ENCODE measurements at places on chromosomes 5 and 9. TPM values are rescaled to one million over a fixed set of nuclear protein-coding genes. Genes with fewer than 3 reads are reported as not detected.

The MLANA gene
- total RNA-seq: not detected

The RAB3C gene
- total RNA-seq: 18.3 TPM

The SARDH gene
- 7.3 TPM for total RNA-seq

- no peak for DNase-seq
Observed at GRCh38 chr9:18585996-18586395, 112.0 kb downstream of the ADAMTSL1 start.

- DNase-seq: no peak
Observed at GRCh38 chr5:157263496-157264090, 2.3 kb upstream of the CYFIP2 start.

DNA sequence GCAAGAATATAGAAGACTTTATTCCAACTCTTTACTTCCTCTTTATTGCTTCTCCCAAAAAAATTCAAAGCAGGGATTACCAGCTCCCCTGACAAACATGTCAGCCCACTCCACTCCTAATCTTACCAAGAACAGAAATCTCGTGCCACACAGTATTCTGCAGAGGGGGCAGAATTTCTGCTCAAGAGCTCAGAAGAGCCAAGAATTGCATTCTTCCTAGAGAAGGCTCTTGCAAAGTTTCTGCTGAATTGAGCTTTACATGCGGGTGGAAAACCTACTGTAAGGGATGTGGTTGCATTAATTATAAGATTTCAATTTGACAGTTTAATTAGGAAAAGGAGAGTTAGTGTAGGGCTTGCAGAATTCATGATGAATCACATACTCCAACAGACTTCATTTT, 428.5 kb downstream of the CETN3 start:
- no peak for DNase-seq

GRCh38 chr5:81213070-81213469, 20.1 kb upstream of the CKMT2 start:
- DNase-seq: no peak

DNA sequence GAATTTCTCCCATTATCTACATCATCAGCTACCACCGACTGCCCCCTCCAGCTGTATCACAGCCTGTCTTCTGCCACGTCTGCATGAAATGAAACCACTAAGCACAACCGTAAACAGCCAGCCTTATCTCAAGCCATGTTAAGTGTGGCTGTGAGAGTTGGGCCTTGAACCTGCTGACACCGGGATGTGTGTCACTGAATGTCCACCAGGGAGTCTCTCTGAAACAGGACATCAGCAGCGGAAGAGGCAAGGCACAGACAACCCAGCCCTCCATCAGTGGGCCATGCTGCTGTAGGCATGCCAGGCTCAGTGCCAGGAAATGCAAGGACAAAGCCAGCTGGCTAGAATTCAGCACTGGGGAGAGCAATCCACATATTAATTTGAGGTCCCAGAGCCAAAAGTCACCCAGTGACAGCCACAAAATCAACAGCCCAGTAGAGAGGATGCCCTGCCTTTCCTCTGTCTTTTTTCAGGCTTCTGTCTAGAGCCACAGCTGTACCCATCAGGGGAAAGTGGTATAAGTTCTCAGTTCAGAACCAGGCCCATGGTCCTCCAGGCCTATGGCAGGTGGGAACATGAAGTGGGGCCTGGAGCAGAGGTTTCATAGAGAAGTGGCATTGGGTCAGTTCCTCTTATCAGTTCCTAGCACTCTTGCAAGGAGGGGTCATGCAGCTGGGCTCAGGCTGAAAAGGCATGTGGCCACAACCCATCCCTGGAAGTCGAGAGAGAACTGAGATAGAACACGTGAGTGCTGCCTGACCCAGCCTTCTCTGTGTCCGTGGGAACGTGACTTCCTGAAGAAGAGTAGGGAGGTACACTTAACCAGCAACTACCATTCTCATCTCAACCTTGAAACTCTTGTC, 199.4 kb downstream of the ESM1 start:
- DNase-seq: no peak

Data from H1 (cell line).